ENCODE measurements at places on chromosomes 1 and 21. TPM values are rescaled to one million over a fixed set of nuclear protein-coding genes. Genes with fewer than 3 reads are reported as not detected.

GRCh38 chr1:31834501-31834900 is 18.7 kb upstream of the SPOCD1 start:
- DNase-seq: no peak

The SLC1A7 gene
- not detected for total RNA-seq

GRCh38 chr1:154463512-154463990 is 38.5 kb upstream of the TDRD10 start:
- DNase-seq: no peak

DNA sequence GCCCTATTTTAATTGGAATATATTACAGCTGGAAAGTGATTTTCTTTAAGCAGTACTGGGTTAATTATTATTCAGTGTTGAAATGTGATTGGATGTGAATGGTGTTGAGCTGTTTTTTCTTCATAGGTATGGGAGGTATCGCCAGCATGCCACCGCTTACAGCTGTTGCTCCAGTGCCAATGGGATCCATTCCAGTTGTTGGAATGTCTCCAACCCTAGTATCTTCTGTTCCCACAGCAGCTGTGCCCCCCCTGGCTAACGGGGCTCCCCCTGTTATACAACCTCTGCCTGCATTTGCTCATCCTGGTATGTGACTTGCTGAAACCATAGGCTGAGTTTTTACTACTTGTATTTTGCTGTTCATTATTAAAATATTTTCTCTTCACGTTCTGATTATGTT is 107.7 kb downstream of the ITSN1 start:
- no peak for DNase-seq

- no peak for DNase-seq
These were observed 400.1 kb downstream of the NEGR1 start for GRCh38 chr1:71882226-71882625.

GRCh38 chr1:28436211-28436769 is 66.8 kb downstream of the PHACTR4 start:
- no peak for DNase-seq

The LCE1B gene
- total RNA-seq: not detected

DNA sequence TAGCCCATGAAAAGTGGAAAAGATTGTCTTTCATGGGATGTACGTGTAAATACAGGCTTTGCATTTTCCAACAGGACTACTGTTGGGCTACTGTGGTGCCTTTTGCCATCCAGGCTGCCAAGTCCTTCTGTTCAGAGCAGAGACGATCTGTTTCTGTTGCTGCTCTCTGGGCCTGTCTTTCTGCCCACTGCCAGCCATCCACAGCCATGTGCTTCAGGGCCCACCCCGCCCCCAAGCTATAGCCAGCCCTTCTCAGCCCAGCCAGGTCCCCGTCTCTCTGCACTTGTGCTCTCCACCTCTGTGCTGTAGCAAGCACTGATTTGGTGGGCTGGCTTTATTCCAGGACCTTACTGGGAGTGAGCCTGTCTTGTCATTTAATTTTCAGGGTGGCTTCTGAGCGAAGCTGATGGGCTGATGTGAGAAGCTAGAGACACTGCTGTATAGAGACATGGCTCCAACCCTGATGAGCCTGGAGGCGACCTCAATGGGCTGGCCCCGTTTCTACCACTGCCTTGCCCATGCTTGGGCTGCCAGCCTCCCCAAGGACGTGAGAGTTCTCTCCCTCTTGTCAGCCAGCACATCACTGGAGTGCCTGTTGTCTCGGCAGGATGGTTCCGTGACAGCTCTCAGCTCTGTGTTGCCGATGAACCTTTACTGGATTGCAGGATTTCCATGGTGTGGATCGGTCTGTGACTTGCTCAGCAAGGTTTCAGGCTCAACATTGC is 137.8 kb downstream of the PEX14 start:
- no peak for DNase-seq

DNA sequence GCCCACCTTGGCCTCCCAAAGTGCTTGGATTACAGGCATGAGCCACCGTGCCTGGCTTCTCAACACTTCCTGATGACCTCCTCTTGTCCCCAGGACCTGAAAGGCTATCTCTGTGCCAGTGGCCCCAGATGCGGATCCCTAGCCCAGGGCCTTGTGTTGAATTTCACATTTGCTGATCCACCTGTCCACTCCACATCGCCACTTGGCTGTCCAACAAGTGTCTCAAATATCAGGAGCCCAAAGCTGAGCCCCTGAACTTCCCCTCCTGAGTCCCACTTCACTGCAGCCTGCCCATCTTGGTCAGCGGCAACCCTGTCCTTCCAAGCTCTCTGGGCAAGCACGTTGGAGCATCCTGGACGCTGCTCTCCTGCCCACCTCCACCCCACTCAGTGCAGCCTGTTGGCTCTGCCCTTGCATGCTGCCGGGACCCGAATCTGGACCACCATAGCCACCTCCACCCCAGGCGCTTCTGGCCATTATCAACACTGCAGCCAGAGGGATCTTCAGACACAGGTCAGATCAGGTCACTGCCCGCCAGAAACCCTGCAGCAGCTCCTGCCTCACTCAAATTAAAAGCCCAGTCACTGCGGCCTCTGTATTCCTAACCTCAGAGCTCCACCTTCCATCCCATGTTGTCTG is 352.5 kb upstream of the VAMP3 start:
- DNase-seq: no peak

GRCh38 chr21:17577701-17578100 is 35.0 kb downstream of the BTG3 start:
- DNase-seq: no peak

The MFSD2A gene
- 5.7 TPM for total RNA-seq

- DNase-seq: no peak
These were observed 22.7 kb downstream of the KCNQ4 start for GRCh38 chr1:40806240-40806639.

DNA sequence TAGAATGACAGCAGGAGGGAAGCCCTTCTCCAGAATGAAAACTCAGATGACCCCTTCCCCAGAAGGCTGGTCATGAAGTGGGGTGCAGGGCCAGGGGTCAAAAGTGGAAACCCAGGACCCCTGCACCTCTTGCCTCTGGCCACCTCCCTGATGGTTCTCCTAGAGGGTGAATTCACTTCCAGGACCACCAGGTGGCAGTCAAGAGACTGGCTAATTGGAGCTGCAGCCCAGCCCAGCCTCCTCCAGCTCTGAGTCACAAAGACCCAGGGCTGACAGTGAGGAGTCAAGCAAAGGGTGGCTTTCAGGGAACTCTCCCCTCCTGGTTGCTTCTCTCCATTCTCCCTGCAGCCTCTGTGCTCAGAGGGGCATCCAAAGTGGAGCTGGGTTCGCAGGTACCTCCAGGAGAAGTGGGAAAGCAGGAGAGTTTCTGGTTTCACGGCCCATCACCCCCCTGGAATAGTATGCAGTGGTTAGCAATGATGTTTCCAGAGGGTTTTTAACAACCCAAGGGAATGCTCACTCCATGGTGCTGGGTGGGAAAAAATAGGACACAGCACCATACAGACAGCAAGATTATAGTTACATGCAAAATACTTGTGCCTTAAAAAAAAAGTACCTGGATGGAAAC is 6.1 kb upstream of the EPHB2 start:
- DNase-seq: peak; percentile 84

The HCN3 gene
- total RNA-seq: 0.36 TPM

DNA sequence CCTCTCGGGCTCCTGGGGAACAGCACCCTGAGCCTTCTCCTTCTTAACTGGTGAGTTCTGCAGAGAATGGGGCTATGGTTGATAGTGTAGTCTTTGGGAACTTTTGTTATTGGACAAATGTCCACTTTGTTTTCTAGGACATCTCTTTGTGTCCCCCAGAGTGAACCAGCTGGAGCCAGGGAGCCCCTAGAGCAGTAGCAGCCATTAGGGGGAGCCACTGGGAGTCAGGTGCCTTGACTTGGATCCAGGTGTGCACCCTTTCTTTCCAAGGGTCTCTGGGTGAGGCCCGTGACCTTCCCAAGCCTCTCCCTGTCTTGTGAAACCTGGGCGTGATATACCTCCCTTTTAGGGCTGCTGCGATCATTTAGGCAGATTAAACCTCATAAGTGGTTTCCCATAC is 36.9 kb downstream of the ABCG1 start:
- no peak for DNase-seq

DNA sequence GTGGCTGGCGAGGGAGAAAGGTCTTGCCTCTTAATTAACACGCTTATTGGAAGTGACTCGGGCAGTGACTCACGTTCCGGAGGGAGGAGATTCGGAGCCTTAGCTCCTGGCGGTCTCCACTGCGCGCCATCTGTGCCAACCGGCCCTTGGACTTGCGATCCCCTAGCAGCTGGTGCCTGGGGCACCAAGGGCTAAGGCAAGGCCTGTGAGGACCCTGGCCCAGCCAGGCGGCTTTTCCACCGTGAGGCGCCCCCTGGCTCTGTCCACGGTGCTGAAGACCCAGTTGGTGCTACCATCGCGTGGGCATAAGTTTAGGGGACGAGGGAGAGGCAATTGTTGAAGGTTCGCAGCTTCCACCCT is 1.3 kb upstream of the SYT6 start:
- DNase-seq: no peak

DNA sequence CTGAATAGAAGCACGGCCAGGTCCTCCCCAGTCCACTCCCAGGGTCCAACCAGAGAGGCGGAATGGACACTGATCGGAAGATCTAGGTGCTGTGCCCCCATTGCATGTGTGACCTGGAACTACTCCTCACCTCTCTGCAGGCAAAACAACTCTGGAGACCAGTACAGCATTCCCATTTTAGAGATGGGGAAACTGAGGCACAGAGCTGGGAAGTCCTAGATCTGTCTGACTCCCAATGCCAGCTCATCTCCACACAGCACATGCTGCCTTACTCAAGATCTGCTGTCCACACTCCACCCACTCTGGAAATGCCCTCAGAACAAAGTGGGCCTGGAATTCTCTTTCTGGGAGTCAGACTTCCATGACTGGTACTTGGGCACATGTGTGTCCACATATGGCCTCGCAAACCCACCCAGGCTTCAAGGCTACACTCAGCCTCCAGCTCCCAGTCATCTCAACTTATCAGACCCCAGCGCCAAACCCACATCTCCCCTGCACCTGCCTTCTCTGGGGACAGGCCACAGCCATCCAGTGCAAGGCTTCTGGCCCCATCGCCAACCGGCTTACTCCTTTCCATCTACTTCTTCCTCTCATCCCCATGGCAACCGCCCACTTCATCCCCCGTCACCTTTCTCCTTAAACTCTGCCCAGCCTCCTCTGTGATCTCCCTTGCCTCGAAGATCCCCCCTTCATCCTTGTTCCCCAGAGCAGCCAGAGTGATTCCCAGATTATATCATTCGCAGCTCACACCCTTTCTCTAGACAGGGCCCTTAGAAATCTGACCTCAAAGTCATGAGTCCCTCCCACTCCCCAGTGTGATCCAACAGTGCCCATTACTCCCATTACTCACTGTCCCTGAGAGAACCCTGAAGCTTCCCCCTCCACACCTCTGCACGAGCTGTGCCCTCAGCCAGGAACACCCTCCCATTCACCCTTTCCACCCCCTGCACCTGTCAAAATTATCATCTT is 2.7 kb downstream of the COL8A2 start:
- DNase-seq: no peak

DNA sequence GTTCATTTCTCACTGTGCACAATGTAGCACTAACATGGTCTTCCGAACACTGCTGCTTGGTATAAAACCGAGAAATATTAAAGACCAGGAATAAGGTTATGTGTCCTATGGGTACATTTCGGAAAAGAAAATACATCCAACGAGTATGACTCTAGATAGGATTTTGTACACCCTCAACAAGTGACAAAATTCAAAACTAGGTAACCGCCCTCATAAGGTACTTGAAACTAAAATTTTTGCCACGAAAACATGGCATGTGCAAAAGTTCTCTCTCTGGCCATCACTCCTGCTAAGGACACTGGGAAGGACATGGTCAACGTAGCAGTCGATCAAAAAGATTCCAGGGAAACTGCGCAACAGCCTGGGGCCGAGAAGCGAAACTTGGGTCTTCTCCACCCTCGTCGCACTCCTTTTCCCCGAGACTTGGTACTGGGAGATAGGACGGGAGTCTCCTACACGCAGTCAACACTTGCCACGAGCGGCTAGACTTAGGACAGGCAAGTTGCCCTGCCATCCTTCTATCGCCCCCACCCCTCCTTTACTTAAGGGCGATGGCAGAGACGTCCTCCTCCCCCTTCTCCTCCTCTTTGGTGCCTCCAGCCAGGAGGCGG is 338 bp upstream of the TOR1AIP1 start:
- DNase-seq: peak; percentile 92

- DNase-seq: peak; percentile 33
These were observed 408 bp downstream of the LMO4 start for GRCh38 chr1:87329051-87329525.

DNA sequence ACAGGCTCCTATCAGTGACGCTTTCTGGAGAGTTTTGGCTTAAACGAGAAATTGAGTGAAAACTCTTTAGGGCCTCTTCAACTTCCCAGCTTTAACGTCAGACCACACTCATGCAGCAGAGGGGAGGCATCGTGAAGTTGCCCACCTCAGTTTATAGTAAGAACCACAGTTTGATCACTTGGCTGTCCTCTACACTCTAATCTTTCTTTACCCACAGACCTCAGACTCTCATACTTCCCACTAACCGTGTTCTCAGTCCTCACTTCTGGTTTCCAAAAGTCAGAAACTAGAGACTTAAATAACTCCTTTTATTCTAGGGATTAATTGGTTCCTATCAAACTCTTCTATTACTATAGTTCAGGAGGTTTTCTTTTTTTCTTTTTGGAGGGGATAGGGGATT is 302.2 kb downstream of the NTNG1 start:
- no peak for DNase-seq

GRCh38 chr21:36111238-36111637 is 23.6 kb upstream of the CBR3 start:
- DNase-seq: no peak

The CA6 gene
- total RNA-seq: not detected

GRCh38 chr1:183089025-183089639 is 65.9 kb downstream of the LAMC1 start:
- no peak for DNase-seq

- DNase-seq: peak; percentile 86
These were observed 8.8 kb upstream of the COL16A1 start for GRCh38 chr1:31712630-31713029.

GRCh38 chr1:18108299-18109057 is 880 bp downstream of the IGSF21 start:
- no peak for DNase-seq

DNA sequence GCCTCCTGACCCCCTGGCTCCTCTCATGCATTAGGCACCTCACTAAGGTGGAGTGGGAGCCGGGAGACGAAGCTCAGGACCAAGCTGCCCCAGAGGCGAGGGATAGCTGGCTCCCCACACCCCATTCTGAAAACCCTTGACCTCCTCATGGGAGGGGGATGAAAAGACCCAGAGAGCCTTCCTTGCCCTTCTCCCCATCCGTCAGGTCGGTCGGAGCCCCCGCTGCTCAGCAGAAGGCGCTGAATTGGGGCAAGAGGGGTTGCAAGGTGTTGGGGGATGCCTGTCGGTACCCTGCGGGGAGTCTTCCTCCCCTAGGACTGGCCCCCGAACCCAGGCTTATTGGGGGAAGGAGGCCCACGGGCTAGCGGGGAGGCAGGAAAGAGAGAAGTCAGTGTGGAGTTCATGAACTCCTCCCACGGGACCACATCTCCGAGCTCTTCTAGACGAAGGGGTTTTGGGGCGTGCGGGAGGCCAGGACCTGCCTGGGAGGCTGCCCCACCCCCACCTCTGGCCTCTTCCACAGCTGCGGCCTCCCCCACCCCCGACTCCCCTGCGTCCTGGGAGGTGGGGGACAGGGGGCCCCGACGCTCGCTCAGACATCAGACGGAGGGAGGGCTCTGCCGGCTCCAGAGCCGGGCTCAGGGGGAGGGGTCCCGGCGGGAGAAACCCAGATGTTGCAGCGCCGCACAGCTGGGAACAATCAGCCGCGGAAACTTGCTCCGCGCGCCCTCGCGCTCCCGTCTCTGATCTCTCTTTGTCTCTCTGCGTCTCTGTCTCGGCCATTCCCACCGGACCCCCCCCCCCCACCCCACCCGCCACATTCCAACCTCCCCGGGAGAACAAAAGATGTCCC is 719 bp downstream of the MFAP2 start:
- no peak for DNase-seq

The ADGRL4 gene
- 3.2 TPM for total RNA-seq

GRCh38 chr1:175602026-175602585 is 141.3 kb downstream of the TNR start:
- no peak for DNase-seq
